ENCODE measurements at places on chromosomes 6 and 20.

DNA sequence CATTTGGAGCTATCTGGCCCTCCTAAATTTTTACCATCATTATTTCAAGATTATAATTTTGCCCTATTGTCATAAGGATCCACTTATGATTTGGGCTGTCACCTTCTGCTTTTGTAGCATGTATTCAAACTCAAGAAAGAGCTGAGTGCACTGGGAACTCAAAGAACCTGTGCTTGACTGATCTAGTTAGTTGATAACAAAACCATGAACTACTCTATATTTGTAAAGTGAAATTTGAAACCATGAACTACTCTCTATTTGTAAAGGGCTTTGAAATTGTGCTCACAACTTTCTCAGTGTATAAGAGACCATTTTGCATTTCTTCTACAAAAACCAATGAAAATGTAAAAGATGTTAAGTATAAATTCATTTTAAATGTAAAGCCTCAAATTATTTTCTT is 77.5 kb upstream of the POPDC3 start:
- DNase-seq, result no peak

- peak; percentile 45 for DNase-seq
These were observed 20.7 kb upstream of the TRIM27 start for GRCh38 chr6:28944412-28944865.

DNA sequence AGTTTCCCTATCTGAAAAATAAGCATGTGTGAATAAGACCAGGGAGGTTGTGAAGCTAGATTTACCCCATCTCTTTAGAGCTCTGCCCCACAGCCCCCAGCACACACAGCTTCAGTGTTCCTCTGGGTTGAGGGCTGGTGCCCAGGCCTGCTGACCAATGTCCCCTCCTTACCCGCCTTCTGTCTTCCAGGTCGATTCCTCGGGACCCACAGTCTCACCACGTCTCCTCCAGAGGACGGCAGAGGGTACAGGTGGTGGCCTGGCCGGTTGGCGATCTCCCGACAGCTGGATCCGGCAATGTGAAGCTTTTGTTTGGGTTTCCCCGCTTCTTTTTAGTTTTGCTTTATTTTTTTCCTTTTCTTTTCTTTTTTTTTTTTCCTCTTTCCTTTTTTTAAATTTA is 42.0 kb downstream of the STK35 start:
- DNase-seq, result no peak

- DNase-seq, result no peak
These were observed 155.5 kb upstream of the MLN start for GRCh38 chr6:33959329-33959651.

DNA sequence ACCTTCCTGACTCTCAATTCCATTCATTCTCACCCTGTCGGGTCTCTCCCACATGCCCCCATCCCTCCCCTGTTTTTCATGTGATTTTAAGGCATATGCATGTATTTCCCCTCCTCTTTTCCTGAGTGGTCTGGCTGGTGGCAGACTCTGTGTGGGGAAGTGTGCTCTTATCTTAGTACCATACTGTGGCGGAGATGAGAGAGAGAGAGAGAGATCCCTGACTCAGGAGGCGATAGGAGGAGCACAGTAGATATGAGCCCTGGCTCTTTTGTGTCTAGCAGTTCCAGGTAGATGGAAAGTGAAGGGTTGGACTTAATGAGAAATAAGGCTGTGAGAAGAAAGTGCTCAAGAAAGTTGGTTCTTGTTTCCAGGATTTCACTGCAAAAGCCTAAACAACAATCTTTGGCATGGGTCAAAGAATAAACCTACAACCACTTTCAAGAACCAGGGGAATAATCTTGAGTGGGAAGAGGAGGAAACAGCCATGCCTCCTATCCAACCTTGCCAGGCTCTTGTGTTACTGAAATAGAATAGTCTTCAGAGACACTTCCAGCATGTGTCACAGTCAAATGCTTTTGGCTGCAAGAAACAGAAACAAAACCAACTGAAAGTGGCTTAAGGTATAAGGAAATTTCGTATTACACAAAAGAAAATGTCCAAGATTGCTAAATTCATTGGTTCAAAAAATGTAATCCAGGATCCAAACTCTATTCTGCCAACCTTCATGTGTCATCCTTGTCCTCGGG is 123.8 kb upstream of the MYLIP start:
- no peak for DNase-seq

DNA sequence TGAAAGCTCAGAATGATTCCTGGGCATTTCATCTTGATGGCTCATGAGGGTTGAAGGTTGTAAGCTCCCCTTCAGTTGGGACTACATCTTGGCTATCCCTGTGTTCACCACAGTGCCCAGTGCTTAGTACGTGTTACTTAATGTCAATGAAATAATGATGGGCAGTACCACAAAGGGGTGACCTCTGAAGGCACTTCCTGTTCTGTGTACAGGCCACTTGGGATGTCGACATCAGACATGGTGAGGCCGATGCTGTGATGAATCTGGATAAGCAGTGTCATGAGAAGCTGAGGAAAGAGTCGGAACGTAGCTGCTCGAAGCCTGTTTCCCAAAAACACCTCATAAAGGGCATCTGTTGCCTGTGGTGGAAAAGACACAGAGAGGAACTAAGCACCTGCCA is 27.6 kb upstream of the RBL1 start:
- DNase-seq, result no peak

- DNase-seq, result no peak
These were observed 32.1 kb upstream of the MANEA start for GRCh38 chr6:95545226-95545625.

GRCh38 chr20:36312724-36313441 is 6.7 kb downstream of the DLGAP4 start:
- DNase-seq, result peak; percentile 7

DNA sequence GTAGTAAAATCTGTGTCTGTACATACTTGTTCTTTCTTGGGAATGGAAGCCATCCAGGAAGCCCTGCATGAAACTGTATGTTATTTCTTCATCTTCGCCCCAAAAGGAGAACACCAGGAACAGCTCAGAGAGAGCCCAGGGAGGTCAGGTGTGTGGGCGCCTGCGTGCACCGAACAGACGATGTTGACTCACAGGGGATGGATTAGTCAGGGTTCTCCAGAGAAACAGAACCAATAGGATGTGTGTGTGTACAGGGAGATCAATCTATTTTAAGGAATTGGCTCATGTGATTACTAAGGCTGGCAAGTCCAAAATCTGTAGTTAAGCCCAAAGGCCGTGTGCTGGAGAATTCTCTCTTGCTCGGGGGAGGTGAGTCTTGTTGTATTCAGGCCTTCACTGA is 45.7 kb downstream of the RNASET2 start:
- DNase-seq, result peak; percentile 4

GRCh38 chr6:72321788-72322187 is 300.1 kb upstream of the KCNQ5 start:
- peak; percentile 15 for DNase-seq

GRCh38 chr6:31851485-31851832 is 11.2 kb downstream of the NEU1 start:
- no peak for DNase-seq

- DNase-seq, result no peak
These were observed 35.1 kb upstream of the ARMH2 start for GRCh38 chr6:24833711-24834386.

DNA sequence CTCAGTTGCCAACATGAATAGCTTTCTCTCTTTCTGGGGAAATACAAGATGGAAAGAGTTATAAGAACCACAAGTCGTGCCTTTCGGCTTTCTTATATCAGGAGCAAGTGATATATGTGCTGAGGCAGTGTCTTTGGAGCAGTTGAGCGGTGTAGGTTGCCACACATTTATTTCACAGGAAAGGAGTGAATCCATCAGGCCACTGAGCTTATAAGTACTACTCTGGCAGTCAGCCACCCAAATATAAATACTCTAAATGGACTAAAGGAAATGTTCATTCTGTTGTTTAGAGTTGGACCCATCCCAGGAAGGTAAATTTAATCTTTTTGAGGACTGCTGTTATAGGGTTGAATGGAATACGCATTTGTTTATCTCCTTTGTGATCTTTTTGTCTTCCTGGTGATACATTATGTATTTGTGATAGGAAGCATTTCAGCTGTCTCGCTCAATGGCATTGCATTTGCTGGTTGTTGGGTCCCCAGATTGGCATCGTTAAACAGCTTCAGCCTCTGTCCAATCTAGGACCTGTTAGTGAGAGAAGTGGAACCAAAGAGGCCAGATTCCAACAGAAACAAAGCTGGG is 139.7 kb downstream of the SOBP start:
- DNase-seq, result no peak

DNA sequence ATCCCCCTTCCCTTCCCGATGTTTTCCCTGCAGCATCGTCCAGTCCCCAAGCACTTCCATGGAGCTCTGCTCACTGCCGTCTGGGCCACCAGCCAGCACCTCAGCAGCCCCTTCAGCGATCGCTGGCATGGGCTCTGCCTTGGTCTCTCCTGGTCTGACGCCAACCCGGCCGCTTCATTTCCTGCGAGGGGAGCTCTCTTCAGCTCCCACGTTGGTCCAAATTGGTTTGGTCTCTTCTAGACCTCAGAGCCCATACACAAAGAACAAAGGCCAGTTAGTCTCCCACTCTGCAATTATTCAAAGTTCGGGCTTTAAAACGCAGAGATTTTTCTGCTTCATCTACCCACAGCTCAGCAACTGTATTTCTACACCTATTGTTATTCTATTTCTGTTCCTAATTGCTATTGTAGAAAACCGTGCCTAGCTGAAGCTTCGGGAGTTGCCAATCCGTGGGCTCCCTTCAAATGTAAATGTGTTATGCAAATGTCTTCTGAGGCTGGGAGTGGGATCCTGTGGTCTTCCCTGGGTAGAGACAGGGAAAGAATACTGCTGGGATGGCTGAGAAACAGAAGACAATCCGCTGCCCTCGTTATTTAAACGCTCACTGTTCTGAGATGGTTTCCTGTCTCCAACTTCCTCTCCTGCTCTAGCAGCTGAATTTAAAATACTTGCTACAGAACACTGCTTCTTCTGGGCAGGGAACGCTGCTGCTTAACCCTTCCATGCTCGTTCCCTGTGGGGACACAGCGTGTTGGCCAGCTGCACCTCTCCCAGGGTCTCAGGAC is 154.2 kb upstream of the QKI start:
- no peak for DNase-seq

- DNase-seq, result no peak
These were observed 5.2 kb downstream of the TXNDC5 start for GRCh38 chr6:7905416-7905815.

DNA sequence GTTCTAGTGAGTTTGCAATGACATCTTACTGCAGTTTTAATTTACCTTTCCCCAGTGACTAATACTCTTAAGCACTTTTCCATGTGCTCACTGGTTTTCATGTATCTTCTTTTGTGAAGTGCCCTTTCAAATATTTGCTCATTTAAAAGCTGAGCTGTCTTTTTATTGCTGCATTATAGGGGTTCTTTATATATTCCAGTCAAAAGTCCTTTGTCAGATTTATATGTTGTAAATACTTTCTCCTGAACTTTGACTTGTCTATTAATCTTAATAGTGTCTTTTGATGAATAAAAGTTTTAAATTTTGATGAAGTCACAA is 50.2 kb upstream of the ELOVL5 start:
- DNase-seq, result no peak

GRCh38 chr6:14046476-14047068 is 71.0 kb upstream of the CD83 start:
- peak; percentile 83 for DNase-seq

DNA sequence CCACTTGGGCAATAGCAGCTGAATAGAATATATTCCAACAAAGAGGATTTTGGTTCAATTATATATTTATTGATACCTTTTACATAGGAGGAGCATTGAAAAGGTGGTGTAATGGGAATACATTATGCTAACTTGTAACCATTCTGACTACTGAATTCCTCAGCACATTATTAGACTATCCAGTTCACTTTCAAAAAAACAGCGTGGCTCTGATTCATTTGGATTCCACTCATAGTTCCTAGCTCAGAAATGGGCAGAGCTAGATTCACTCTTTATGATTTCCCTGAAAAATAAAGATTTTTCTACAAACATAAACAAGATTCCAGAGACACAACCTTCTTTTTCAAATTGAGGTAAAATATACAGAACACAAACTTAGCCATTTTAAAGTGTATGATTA is 9.2 kb upstream of the TRERF1 start:
- DNase-seq, result peak; percentile 51

GRCh38 chr6:164184410-164184809 is 769.9 kb downstream of the QKI start:
- no peak for DNase-seq

DNA sequence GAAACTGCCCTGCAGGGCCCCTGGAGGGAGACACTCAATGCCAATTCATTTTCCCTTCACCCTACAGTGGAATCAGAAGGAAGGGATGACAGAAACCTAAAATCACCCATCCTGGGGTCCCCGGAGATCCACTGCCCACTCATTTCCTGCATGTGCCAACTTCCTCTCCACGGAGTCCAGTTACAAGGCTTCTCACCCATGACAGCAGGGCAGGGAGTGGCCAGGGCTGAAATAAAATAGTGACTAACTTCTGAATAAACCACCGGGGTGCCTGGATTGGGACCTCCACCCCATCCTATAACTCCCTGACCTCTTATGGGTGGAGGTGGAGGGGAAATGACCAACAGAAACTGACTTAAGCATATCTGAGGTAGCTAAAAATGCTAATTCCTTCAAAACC is 362.3 kb downstream of the MAFB start:
- DNase-seq, result no peak

- DNase-seq, result no peak
These were observed 16.7 kb downstream of the ZDHHC14 start for GRCh38 chr6:157397660-157398059.

DNA sequence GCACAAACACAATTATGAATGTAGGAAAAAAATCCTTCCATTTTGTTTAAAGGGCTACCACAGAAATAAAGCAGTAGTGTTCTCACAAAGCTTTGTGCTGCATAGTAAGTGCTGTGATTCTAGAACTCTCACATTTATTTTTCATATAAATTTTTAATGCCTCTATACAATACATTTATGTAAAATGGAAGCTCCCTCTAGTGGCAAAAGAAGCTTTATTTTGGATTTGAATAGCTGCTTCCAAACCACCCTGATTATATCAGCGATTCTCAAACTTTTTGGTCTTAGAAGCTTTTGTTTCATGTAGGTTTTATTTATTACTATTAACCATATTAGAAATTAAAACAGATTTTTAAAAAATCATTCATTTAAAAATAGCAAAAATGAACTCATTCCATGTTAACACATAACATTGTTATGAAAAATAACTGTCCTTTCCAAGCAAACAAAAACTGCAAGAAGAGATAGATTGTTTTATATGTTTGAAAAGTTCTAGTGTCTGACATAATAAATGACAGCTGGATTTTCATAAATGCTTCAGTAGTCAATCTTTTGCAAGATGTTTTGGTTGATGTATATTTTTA is 38.4 kb downstream of the HS3ST5 start:
- peak; percentile 7 for DNase-seq

DNA sequence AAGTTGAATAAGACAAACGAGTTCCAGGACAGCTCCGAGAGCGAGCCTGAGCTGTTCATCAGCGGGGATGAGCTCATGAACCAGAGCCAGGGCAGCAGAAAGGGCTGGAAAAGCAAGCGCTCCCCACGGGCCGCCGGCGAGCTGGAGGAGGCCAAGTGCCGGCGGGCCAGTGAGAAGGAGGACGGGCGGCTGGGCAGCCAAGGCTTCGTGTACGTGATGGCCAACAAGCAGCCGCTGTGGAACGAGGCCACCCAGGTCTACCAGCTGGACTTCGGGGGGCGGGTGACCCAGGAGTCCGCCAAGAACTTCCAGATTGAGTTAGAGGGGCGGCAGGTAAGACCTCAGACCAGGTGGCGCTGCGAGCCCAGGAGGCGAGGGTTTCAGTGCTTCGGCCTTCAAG is 56.0 kb upstream of the TMEM181 start:
- no peak for DNase-seq
